Endothelial cell (in vitro differentiated cells): ENCODE measurements at places on chromosomes 6 and 20.

GRCh38 chr6:75694406-75694805 lies 54.6 kb upstream of the MYO6 start:
- DNase-seq, result no peak

DNA sequence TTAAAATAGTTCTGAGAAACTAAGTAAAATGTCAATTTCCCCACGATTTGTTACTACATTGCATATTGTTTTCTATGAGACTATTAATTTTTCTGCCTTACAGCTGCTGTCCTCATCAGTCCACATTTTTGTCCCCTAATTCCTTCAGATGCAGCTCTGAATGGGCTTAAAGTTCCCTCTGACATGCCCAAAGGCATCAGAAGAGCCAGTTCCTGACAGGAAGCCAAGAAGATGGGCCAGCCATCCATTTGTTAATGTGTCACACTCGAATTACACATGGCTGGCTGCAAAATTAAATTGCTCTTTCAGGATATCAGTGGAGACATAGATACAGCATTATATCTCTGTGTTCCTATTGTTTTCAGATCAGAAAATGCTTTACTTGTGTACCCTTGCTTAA lies 1223.0 kb downstream of the EPHA7 start:
- DNase-seq, result no peak

DNA sequence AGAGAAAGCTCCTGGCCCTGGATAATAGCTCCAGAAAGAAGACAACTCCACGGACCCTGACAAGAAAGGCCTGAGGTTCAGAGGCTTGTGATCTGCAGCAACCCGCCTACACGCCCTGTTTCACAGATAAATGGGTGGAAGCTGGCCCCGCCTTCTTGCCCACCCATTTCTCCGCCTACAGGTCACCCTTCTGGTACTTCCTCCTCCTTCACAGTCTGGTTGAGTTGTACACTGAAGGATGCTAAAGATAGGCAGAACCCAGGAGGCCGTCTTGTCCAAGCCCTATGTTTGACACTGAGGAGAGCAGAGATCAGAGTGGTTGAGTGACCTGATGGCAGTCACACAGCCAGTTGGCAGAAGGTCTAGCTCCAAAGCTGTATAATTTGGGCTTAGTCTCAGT lies 34.2 kb upstream of the MDGA1 start:
- DNase-seq, result no peak

DNA sequence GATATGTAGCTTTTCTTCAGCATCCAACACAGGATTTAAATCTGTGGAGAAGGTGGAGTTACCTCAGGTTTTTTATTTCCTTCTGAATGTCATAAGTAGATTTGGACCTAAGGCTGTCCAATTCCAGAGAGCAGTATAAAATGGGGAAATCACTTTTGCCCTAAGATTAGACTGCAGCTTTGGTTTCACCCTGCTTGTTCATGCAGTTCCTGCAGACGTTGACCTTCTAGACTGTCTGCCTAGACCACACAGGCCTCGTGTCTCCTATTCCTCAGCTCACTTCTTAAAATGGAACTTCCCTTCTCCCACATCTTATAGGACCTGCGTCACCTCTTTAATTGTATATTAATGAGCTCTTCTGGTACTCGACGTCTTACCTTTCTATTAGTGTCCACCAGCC lies 26.0 kb upstream of the C6orf62 start:
- DNase-seq, result no peak

DNA sequence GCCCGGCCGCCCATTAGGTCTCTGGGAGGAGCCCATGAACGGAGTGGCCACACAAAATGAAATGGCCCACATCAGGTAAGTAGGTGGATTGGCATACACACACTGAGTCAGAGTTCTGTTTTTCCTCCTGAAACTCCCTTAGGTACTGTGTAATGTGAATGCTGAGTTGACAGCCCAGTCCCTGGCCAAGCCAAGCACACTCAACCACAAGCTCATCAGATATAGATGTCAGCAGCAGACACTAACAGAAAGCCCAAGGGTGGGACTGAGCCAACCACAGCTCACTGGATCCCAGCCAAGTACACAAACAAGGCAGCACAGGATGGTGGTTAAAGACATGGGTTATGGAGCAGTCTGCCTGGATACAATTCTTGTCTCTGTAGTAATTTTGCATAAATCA lies 403.4 kb downstream of the GJA1 start:
- DNase-seq, result no peak
